Pulmonary artery endothelial cell (primary cell): ENCODE measurements at places on chromosomes 3 and 15. TPM values are rescaled to one million over a fixed set of nuclear protein-coding genes. Genes with fewer than 3 reads are reported as not detected.

DNA sequence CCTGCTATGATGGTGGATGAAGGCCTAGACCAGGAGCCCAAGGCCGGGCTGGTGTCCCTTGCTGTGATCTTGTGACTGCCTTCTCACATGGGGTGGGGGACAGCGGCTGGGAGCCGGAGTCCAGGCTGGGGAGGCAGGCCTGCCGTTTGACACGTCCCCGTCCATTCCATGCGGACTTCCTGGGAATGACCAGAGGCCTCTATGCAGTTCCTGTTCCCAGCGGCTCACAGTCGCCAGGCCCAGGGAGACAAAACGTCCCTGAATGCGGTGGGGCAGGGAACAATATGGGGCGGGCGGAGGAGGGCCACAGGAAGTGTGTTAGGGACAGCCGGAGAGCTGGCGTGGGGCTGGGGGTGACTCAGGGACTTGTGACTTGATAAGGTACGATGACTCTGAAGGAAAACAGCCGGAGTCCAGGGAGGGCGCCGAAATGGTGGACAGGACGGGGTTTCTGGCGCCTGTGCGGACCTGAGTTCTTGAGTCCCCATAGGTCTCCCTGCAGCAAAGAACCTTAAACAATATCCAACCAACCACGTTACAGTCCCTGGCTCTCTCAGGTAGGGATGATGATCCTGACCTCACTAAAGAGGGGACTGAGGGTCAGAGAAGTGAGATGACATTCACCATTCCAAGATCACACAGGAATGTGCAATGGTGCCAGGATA lies 40.5 kb upstream of the SMAD6 start:
- no peak for DNase-seq

DNA sequence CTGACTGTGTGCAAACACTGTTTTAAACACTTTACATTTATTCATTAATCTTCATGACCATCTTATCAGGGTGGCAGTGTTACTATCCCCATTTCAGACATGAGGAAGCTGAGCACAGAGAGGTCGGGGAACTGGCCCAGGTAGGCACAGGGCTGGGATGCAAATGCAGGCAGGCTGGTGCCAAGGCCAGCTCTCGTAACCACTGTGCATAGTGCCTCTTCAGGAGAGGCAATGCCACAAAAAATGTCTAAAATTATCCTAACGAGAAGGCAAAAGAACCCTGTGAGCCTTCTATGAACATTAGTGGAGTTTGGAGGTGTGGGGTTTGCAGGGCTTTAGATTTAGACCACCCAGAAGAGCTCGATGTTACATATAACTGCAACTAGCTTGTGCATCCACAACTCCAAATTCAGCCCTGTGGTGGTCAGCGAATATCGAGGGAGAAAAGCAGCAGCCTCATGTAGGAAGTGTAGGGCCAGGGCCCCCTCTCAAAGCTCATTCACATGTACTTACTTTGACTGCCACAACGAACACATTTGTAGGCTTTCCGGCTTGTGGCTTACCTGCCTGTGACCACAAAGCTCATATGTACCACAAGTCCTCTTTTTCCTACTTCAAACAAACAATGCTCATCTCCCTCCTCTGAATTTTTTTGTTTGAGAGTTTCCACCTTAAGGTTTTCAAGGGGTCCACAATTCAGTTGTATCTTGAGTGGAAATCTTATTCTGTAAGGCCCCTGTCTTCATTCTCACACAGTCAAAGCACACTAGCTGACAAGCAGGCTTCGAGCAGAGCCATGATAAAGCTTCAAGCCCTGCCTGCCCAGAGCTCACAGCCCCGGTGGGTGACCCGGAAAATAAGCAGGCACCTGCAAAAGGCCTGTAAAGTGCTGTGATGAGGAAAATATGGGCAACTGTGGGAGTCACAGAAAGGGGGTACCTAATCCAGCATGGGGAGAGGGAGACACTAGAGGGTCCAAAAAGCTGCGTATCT lies 722.9 kb upstream of the CFAP20DC start:
- DNase-seq: no peak

GRCh38 chr3:70658513-70659310 lies 346.3 kb upstream of the MDFIC2 start:
- no peak for DNase-seq

DNA sequence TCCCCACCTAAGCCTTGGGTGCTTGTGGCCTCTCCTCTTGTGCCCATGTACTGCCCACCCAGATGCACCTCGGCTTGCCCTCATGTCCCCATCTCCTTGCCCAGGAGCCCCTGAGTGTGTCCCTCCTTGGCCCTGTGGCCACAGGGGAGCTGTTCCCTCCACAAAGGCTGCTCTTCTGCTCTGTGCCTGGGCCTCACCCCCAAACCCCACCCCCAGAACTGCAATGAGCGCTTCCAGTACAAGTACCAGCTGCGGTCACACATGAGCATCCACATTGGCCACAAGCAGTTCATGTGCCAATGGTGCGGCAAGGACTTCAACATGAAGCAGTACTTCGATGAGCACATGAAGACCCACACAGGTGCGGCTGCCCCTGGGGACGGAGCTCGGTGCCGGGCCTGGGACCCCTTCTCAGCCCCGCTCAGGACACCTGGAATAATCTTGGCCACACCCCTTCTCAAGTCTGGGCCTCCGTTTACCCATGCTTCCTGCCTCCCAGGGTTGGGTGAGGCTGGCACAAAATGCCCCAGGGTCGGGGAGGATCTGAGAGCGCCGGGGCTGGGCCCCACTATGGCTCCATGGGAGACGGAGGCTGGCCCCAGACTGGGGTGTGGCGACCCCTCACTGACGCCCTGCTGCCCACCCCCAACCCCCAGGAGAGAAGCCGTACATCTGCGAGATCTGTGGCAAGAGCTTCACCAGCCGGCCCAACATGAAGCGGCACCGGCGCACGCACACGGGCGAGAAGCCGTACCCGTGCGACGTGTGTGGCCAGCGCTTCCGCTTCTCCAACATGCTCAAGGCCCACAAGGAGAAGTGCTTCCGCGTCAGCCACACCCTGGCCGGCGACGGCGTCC lies 10.3 kb downstream of the ZBTB47 start:
- DNase-seq: no peak

DNA sequence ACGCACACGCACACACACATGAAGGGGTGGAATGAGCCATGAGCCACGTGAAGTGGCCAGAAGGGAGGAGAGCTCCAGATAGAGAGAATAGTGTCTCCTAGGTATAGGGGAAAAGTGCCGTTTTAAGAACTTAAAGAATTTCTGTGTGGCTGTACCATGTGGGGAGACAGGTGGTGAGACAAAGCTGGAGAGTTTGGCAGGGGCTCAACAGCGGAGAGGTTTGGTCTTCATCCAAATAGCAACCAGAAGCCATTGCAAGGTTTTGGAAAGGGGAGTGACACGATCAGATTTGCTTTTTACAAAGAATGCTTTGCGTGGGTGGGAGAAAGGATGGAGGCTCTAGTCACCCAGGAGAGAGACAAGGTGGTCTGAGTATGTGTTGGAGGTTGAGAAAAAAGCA lies 146.0 kb downstream of the IL20RB start:
- DNase-seq: no peak

GRCh38 chr3:112087746-112088145 lies 1.6 kb downstream of the C3orf52 start:
- DNase-seq: no peak

- no peak for DNase-seq
These were observed 52.3 kb upstream of the HACD2 start for GRCh38 chr3:123637131-123637530.

DNA sequence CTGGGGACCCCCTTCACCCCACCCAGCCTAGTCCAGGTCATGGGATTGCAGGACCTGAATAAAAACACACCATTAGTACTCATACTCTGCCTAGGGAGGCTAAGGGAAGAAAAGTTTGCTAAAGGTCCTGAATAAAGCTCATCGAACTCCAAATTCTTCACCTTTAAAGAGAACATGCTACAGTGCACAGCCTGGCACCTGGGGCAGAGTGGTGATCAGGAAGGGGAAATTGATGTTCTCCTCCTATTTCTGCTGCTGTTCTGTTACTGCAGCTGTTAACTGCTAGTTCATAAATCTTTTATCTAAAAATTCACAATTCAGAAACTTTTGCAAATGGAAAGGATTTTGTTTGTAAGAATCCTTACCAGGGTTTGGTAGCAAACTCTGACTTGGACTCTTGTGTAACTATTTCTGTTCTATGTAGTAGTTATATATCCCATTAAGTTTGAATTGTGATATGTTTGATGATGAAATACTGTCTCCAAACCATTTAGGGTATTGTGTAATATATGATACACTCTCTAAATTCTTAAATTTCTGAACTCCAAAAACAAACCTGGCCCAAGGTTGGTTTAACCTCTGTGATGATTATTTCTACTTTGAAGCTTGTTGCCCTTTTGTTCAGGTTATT lies 27.9 kb downstream of the MCTP2 start:
- DNase-seq: no peak

DNA sequence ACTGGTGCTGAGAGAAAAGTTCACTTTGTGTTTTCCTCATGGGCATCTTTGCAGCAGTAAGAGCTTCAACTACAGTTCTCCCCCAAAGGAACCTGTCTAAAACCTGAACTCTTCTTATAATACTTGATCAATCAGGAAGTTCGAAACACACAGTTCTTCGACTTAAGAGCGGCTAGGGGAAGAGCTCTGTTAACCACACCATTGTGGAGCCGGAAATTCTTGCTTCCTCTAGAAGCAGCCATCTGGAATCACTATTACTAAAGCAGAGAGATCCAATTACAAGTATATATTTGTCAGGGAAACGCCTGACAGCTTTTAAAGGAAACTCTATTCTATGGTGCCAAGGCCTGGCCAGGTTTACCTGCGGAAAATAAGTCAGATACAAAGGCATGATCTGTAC lies 337.3 kb upstream of the CBLB start:
- DNase-seq: peak; percentile 50

DNA sequence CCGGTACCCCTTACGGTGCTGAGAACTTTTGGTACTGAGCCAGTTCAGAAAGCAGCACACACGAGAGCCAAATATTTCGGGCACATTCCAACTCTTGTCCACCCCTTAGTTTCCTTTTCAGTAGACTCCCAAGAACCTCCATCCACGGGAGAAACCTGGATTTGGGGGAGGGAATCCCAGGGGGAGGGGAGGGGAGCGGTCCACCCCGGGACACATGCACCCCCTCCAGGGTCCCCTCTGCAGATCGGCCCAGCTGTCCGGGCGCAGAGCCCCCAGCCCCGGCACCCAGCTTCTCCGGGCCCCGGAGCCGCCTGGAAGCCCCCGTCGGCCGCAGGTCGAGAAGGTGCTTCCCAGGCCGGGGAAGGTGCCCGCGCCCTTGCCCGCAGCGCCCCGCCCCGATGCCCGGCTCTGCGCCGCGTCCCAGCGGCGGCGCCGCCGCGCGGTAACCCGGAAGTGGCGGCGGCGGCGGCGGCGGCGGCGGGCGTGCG lies 455 bp upstream of the ABHD17C start:
- no peak for DNase-seq

DNA sequence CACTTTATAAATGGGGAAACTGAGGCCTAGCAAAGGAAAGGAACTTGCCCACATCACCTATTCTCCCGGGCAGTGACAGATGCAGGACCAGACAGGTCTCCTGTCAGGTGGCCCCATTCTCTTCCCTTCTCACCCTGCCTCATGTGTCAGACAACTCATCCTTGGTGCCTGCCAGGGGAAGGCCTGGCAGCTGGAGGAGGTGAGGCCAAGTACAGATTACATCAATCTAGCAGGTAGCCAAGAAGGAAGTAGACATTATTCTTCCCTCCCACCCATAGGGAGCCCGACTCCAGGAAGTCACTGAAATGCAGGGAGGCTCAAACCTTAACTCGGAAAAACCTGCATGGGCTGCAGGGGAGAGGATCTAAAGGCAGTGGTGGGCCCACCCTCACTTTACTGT lies 39.6 kb downstream of the DAPK2 start:
- no peak for DNase-seq

GRCh38 chr3:179981646-179982045 lies 55.1 kb downstream of the PEX5L start:
- no peak for DNase-seq

DNA sequence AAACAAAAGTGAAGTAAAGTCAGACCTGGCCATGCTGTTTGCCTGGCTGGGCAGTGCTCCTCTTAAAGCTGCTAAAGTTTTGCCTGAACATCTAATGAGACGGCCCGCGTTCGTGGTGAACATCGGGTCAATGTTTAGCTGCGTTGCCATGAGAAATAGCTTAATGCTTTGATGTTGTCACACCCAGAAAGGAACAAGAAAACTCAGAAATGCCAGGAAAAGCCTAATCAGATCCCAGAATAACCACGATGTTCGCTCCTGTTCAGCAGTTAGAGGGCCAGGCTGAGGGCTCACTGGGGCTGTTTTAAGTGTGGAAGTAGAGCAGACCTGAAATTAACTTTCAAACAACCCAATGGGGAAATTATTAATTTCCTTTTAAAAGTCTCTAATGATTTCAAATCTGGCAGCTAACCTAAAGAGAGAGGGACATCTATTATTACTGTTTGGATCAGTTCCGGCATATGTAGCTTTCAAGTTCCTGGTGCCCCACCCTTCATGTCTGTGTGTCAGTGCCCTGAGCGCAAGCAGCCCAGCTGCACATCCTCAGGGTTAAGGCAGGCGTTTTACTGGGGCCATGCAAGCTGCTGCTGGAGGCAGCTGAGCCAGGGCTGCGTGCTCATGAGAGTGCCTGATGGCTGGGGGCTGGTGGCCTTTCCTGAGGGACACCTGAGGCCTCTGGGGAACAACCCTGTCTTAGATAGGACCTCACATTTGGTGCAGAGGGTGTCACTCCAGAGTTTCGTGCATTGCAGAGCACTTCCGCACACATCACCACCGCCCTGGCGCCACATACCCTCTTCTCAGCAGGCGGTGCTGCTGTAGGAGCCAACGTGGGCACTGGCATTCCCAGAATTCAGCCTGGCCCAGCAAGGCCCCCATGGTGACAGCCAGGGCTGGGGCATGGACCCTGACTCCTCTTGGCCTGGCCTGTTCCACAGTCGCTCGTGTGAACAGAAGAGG lies 76.6 kb downstream of the LRRK1 start:
- no peak for DNase-seq

GRCh38 chr3:120151791-120152190 lies 57.5 kb upstream of the GSK3B start:
- no peak for DNase-seq

DNA sequence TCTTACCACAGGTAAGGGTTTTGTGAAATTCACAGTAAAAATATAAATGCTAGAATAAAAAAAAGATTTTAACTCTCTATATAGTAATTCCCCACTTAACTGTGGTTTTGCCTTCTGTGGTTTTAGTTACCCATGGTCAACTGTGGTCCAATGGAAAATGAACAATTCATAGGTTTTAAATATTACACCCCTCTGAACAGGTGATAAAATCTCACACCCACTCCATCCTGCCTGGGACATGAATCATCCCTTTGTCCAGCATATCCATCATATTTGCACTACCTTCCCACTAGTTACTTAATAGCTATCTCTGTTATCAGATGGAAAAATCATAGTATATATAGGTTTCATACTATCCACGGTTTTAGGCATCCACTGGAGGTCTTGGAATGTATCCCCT lies 49.2 kb downstream of the HDGFL3 start:
- no peak for DNase-seq

Gene CSPG5
- 0.66 and 0.71 TPM in 2 replicates for total RNA-seq

Gene LPP
- 31.5 and 39.3 TPM in 2 replicates for total RNA-seq

Gene BLM
- 6.5 and 9.0 TPM in 2 replicates for total RNA-seq

Gene FYTTD1
- 48.7 and 72.9 TPM in 2 replicates for total RNA-seq

Gene CCNL1
- 95.1 and 143 TPM in 2 replicates for total RNA-seq

Gene FOXB1
- not detected in 2 replicates for total RNA-seq

Gene GRK7
- not detected in 2 replicates for total RNA-seq

Gene COX17
- total RNA-seq: 24.1 and 39.3 TPM in 2 replicates

Gene SMCO1
- total RNA-seq: 0.07 TPM in 1 of 2 replicates, not detected in the other

Gene TUSC7
- total RNA-seq: not detected in 2 replicates

Gene ITIH1
- total RNA-seq: not detected in 2 replicates

Gene CCDC39
- not detected in 2 replicates for total RNA-seq

Gene SLC15A2
- total RNA-seq: 0.07 and 0.28 TPM in 2 replicates

Gene AADACL2
- total RNA-seq: not detected in 2 replicates
